K562 (cell line): ENCODE measurements at places on chromosomes 7 and 10.

GRCh38 chr10:122419876-122420623 is 34.4 kb upstream of the ARMS2 start:
- no peak for DNase-seq

- DNase-seq, result no peak
Measured at GRCh38 chr7:130292682-130293257, at the start of gene CPA4. CPA4 (plus strand) TSS chr7:130293161; CDS start chr7:130293181, 20 bp downstream.

GRCh38 chr7:38558761-38559345 is 72.3 kb downstream of the AMPH start:
- DNase-seq, result no peak

DNA sequence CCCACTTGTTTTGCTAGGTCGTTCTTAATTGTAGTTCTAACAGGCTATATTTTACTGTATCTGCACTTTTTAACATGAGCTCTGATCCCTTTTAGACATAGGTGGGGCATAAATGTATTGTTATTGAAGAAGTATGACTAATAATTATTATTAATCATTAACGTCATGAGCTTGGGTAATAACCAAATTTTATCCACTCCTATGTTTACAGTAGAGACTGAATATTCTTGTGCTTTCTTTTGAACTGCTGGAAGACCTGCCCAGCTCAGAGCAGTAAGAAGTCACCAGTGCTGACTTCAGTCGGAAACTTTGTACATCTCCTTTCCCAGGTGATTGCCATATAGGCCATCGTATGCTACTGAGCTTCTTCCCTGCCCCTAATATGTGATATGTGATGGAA is 18.7 kb downstream of the PKD2L1 start:
- DNase-seq, result no peak
